B cell (primary cell): ENCODE measurements at places on chromosomes 3 and 15. TPM values are rescaled to one million over a fixed set of nuclear protein-coding genes. Genes with fewer than 3 reads are reported as not detected.

DNA sequence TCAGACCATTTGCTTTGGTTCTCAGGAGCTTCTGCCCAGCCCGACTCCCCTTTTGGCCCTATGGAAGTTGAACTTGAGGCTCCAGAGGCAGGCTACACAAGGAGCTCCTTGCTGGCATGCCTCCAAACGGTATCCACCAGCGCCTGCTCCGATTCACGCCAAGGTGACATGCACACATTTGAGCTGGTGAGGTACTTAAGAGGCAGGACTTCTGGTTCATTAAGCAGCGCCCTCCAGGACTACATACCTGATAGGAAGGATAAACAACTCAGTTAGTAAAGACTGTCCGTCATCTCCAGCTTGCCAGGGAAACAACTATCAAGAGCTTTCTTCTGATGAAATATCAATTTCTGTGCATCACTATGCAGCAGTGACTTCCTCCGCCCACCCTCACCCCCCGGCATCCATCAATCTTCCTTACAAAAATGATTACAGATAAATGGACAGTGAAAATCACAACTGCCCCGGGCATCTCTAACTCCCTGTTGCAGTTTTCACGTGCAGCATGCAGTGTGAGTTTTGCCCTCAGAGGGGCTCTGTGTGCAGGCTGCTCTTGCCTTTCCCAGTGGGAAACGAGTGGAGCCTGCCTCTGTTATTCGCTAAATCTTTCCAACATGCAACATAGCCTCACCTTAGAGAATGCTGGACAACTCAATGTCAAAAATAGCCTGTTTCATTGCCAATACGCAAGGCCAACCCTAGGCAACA lies 122.9 kb downstream of the ARRDC4 start:
- H3K36me3 ChIP-seq: no peaks in the 10 kb centered on the region
- no peaks in the 10 kb centered on the region for H3K4me1 ChIP-seq
- no peak overlapping the region for H3K27ac ChIP-seq
- no peak overlapping the region for H3K4me3 ChIP-seq

The WDR72 gene
- total RNA-seq: not detected in 2 replicates

DNA sequence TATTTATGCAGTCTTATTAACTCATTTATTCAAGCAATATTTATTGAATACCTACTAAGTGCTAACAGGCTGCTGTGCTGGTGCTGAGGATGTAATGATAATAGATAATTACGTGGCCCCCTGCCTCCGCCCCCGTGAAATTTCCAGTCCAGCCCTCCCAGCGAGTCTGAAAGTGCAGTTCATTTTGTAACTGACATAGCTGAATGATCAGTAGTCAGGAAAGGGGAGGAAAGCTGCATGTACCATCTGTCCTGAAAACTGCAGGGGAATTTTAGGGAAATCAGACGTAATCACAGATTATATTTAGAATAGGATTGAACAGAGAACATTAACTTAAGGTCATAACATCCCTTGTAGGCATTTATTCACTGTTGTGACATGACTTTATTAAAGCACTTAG lies 736.8 kb downstream of the MCTP2 start:
- H3K27me3 ChIP-seq: no peaks in the 10 kb centered on the region
- H3K4me1 ChIP-seq: no peaks in the 10 kb centered on the region
- H3K27ac ChIP-seq: no peak overlapping the region
- H3K36me3 ChIP-seq: no peaks in the 10 kb centered on the region
- no peak for DNase-seq

- H3K27me3 ChIP-seq: no peaks in the 10 kb centered on the region
- no peak for DNase-seq
- no peaks in the 10 kb centered on the region for H3K36me3 ChIP-seq
- no peaks in the 10 kb centered on the region for H3K4me1 ChIP-seq
Measured at GRCh38 chr15:96599268-96599667, 268.8 kb downstream of the NR2F2 start.

- H3K27ac ChIP-seq: no peak overlapping the region
- no peaks in the 10 kb centered on the region for H3K4me1 ChIP-seq
- no peak for DNase-seq
- no peak overlapping the region for H3K4me3 ChIP-seq
Measured at GRCh38 chr3:13932578-13933295, 52.9 kb upstream of the WNT7A start.

DNA sequence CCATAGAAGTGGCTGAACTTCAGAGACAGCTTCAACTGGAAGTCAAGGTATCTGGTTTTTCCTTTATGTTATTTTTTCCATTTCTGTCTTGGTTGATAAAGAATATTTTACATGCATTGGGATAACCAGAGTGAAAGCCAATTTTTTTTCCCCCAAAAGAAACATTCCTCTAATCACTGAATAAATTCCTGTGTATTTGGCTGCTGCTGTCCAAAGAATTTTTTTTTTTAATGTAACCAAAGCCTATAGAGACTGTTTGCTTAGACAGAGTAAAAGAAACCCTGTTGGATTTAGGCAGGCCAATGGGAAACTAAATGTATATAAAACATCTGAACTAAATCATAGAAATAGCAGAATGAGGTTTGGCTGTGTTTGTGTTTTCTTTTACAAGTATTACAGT lies 75.2 kb downstream of the CGNL1 start:
- no peaks in the 10 kb centered on the region for H3K36me3 ChIP-seq
- H3K4me1 ChIP-seq: no peaks in the 10 kb centered on the region
- no peak for DNase-seq
- H3K27ac ChIP-seq: no peak overlapping the region
- no peaks in the 10 kb centered on the region for H3K27me3 ChIP-seq

- no peak overlapping the region for H3K4me3 ChIP-seq
- H3K27me3 ChIP-seq: no peaks in the 10 kb centered on the region
- H3K4me1 ChIP-seq: no peaks in the 10 kb centered on the region
- no peaks in the 10 kb centered on the region for H3K36me3 ChIP-seq
- DNase-seq: no peak
Measured at GRCh38 chr15:36598529-36599177, 19.2 kb downstream of the CDIN1 start.

- H3K27me3 ChIP-seq: no peaks in the 10 kb centered on the region
- no peak overlapping the region for H3K4me3 ChIP-seq
- DNase-seq: no peak
- no peak overlapping the region for H3K27ac ChIP-seq
- no peaks in the 10 kb centered on the region for H3K36me3 ChIP-seq
Measured at GRCh38 chr15:39180483-39180933, 400.4 kb upstream of the THBS1 start.

The GOLGA8K gene
- total RNA-seq: 0.49 and 0.59 TPM in 2 replicates

- no peaks in the 10 kb centered on the region for H3K4me1 ChIP-seq
- H3K36me3 ChIP-seq: peaks cover 1% of the 10 kb centered on the region
- no peak for DNase-seq
- no peaks in the 10 kb centered on the region for H3K27me3 ChIP-seq
- no peak overlapping the region for H3K27ac ChIP-seq
Measured at GRCh38 chr3:45477041-45477725, 88.8 kb downstream of the LARS2 start.

The GOLGA8S gene
- total RNA-seq: 0.12 TPM in 1 of 2 replicates, not detected in the other

GRCh38 chr3:71583566-71584393 lies at the start of gene FOXP1:
FOXP1 (minus strand) TSS chr3:71583728; CDS start chr3:71198381, 385,347 bp downstream.
- peak; percentile 90 for DNase-seq
- no peaks in the 10 kb centered on the region for H3K36me3 ChIP-seq
- peaks cover 9% of the 10 kb centered on the region for H3K27me3 ChIP-seq
- H3K4me3 ChIP-seq: peak within 1 kb of the TSS; percentile 97
- H3K4me1 ChIP-seq: peaks cover 42% of the 10 kb centered on the region

The ABHD2 gene
- total RNA-seq: 40.9 and 45.8 TPM in 2 replicates

The GPR149 gene
- total RNA-seq: not detected in 2 replicates

DNA sequence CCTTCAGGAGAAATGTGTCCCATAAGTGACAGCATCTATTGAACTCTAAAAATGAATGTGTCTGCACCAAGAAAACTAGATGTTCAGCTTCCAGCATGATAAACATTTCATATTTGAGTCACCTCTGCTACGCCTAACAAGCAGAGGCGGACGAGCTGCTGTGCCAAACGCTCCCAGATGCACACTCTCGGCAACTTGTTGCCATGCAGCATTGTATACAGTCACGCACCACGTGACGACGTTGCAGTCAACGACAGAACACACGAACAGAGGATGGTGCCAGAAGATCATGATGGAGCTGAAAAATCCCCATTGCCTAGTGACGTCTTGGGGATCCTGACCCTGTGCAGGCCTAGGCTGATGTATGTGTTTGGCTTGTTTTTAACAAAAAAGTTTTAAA lies 137.5 kb downstream of the XXYLT1 start:
- peak; percentile 66 for DNase-seq
- H3K4me1 ChIP-seq: peaks cover 16% of the 10 kb centered on the region
- H3K27me3 ChIP-seq: no peaks in the 10 kb centered on the region

DNA sequence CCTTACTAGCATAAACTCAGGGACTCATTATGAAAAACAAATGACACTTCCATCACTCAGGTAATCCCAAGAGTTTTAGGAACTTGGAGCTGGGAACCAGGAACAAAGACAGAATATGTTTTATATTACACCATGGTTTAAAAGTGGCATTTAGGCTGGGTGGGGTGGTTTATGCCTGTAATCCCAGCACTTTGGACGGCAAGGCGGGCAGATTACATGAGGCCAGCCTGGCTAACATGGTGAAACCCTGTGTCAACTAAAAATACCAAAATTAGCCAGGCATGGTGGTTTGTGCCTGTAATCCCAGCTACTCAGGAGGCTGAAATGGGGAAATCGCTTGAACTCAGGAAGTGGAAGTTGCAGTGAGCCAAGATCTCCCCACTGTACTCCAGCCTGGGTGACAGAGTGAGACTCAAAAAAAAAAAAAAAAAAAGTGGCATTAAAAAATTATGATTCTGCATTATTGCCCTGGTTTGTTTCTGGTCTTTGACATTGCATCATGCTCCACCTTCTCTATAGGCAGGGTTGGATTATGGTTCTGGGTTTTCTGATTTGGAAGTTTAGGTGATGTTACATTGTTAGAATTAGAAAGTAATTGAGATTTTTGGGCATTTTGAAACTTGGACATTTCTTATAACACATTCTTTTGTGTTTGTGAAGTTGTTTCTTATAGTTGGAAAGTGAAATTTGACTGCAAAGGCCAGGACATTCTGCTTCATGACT lies 19.0 kb downstream of the SQOR start:
- DNase-seq: no peak
- no peak overlapping the region for H3K4me3 ChIP-seq
- peaks cover 9% of the 10 kb centered on the region for H3K4me1 ChIP-seq
- peaks cover 5% of the 10 kb centered on the region for H3K36me3 ChIP-seq

GRCh38 chr15:78931439-78932257 lies 13.2 kb downstream of the CTSH start:
- H3K36me3 ChIP-seq: peaks cover 3% of the 10 kb centered on the region
- no peaks in the 10 kb centered on the region for H3K27me3 ChIP-seq
- no peak for DNase-seq
- no peak overlapping the region for H3K4me3 ChIP-seq
- H3K4me1 ChIP-seq: peaks cover 12% of the 10 kb centered on the region

The ECE2 gene
- total RNA-seq: not detected in 2 replicates

The RFTN1 gene
- 151 and 156 TPM in 2 replicates for total RNA-seq

DNA sequence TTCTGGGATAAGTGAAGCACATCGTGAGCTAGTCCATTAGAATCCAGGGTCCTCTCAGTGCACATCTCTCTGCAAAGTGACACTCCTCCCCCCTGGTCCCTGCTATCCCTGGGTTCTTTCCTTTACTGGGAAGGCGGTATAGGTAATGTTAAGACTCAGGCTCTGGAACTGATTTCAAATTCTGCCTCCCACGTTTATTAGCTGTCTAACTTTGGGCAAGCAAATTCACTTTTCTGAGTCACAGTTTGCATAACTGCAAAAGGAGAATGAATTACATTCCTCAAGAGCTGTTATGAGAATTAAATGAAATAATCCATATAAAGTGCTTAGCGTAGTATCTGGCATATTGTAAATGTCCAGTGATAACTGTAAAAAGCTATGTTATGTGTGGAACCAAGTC lies 168.1 kb upstream of the LRRN1 start:
- no peak overlapping the region for H3K27ac ChIP-seq
- H3K4me1 ChIP-seq: no peaks in the 10 kb centered on the region
- no peak overlapping the region for H3K4me3 ChIP-seq
- DNase-seq: no peak

The CELF6 gene
- 4.3 and 5.3 TPM in 2 replicates for total RNA-seq

DNA sequence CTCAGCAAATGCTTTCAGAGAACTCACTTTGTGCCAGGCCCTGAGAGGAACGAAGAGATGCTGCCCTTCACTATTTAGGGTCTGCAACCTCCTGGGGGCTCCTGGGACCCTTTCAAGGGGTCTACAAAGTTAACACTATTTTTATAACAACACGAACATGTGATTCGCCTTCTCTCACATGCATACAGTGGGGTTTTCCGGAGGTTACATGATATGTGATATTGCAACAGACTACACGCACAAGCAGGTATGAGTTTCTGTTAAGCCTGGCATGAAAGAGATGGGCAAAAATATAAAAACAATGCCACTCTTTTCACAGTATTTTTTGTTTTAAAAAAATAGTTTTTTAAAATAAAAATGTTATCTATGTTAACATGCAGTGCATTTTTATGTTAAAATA lies 10.3 kb downstream of the STARD5 start:
- no peak for DNase-seq
- no peak overlapping the region for H3K4me3 ChIP-seq
- peaks cover 72% of the 10 kb centered on the region for H3K4me1 ChIP-seq
- H3K36me3 ChIP-seq: peaks cover 57% of the 10 kb centered on the region
- peak overlapping the region; percentile 88 for H3K27ac ChIP-seq

DNA sequence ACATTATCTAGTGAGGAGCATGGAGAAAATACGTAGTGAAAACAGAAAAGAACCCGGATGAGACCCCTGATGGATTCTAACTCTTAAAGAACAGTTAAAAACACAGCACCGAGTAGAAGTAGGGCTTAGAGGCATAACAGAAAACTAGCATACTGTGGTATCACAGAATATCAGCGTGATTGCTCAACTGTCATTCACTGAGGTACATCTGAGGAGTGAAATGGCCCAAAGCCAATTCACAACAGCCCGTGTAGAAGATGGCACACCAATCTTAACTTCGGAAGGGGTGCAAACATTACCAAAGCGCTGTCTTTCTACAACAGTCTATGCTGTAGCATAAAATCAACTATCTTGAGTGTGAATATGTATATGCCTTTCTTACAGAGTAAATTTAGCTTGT lies 1.8 kb downstream of the CLASP2 start:
- H3K36me3 ChIP-seq: no peaks in the 10 kb centered on the region
- H3K27me3 ChIP-seq: no peaks in the 10 kb centered on the region
- H3K27ac ChIP-seq: no peak overlapping the region
- H3K4me1 ChIP-seq: peaks cover 27% of the 10 kb centered on the region

DNA sequence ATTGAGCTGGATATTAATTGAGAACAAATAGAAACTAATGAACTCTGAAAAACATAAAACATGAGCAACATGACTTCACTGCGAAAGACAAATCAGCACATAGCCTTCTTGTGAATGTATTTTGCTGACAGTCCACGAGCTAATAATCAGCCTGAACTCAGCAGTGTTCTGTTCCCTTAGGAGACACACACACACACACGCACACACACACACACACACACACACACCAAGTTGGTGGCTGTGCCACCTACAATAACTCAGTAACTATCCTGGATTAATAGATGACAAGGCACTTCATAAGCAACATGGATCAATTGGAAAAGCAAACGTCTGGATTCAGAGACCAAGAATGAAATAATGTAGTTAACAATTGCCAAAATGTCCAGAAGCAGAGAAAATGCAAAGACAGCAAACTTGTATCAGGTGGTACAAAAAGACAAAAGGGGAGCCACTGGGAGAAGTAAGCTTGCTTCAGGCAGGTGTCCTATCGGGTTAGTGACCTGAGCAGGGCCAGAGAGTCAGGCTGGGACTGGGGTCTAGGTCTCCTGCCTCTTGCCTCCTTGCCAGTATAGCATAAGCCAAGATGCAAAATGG lies 20.5 kb upstream of the UBE2Q2 start:
- no peak for DNase-seq
- H3K36me3 ChIP-seq: no peaks in the 10 kb centered on the region
- no peaks in the 10 kb centered on the region for H3K27me3 ChIP-seq
- H3K4me3 ChIP-seq: no peak overlapping the region
- no peak overlapping the region for H3K27ac ChIP-seq
- no peaks in the 10 kb centered on the region for H3K4me1 ChIP-seq
